ENCODE measurements at places on chromosomes 7 and 10.

- no peak for DNase-seq
Measured at GRCh38 chr10:102812231-102812876, 24.9 kb downstream of the CYP17A1 start.

- peak; percentile 22 for DNase-seq
Measured at GRCh38 chr7:99997545-99998137, 17.8 kb upstream of the ZKSCAN1 start.

DNA sequence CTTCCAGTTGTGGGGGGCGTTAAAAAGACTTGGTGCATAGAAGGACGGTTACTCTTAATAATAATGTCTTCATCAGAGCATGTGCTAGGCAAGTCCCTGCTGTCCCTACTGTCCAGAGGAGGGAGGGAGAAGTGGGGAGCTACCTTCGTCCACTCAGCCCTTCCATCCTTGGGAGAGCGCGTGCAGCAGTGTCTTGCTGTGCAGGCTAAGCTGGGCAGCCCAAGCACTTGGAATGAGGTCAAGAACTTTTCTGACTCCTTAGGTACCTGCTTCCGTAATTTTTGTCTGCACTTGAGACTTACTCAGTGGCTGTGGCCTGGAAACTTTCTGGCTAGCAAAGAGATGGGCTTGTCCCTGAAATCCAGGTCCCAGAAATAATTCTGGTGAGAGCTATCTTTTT, 265.9 kb upstream of the SORCS1 start:
- DNase-seq, result no peak

GRCh38 chr10:66828957-66829356, 96.9 kb upstream of the LRRTM3 start:
- DNase-seq, result no peak

GRCh38 chr7:48168159-48168558, 3.1 kb upstream of the ABCA13 start:
- peak; percentile 18 for DNase-seq

DNA sequence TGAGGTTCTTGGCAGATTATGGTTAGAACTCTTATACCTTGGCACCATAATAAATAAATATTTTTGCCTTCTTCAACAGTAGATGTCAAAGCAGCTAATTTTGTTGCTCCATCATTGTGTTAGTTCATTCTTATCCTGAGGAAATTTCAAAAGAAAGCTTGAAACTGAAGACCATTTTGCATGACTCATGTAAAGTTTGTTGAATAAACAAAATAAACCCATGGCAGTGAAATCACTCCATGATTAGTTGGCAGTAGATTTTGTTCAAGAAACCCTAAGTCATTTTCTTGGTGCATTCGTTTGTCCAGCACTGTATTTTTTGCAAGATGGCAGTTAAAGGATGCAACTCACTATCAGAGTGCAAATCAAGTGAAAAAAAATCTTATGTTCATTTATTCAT, 91.6 kb downstream of the HECW1 start:
- peak; percentile 61 for DNase-seq

- peak; percentile 38 for DNase-seq
Measured at GRCh38 chr10:93152136-93152535, 78.4 kb downstream of the CYP26A1 start.

DNA sequence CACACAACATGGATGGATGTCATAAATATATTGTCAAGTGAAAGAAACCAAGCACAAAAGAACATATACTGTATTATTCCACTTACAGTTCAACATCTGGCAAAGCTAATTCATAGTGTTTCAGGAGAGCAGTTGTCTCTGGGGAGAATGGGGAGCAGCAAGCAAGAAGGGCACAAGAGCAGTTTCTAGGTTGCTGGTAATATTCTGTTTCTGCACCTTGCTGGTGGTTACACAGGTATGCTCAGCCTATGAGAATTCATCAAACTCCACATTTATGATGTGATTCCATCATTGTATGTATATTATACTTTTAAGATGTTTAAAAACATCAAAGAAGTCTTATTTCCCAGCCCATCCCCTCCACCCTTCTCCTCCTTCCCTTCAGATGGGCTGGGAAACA, 18.1 kb upstream of the PALS2 start:
- no peak for DNase-seq

GRCh38 chr10:84820596-84820995, 492.2 kb downstream of the CCSER2 start:
- no peak for DNase-seq

- DNase-seq, result no peak
Measured at GRCh38 chr7:16348251-16348650, 73.1 kb downstream of the CRPPA start.

- DNase-seq, result peak; percentile 68
Measured at GRCh38 chr10:91340613-91341362, 69.4 kb upstream of the HECTD2 start.

DNA sequence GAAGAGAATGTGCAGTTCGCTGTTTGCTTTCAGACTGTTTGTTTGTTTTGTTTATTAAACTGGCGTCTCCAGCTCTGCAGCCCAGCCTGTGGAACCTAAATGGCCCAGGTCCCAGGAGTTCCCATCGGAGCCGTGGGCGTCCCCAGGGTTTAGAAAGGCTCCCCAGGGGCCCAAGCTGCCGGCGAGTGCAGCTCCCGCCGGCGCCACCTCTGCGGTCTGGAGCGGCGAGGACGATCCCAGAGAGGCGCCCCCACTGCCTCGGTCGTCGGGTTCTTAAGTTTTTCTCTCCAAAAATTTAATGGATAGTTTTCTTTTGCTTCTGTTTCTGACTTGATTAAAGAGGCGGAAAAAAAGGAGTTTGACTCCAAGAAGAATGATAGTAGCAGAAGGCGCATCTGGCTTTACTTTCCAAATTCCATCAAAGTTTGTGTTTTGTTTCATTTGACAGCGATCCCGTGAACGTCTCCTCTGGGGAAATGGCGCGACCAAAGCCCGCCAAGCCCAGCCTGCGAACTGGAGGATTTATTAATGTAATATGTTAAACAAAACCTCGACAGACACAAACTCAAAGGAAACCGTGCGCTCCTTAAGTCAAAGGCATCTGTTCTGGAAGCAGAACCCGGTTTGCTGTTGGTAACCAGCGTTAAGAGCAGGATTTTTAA, 718 bp upstream of the FZD1 start:
- DNase-seq, result peak; percentile 32

DNA sequence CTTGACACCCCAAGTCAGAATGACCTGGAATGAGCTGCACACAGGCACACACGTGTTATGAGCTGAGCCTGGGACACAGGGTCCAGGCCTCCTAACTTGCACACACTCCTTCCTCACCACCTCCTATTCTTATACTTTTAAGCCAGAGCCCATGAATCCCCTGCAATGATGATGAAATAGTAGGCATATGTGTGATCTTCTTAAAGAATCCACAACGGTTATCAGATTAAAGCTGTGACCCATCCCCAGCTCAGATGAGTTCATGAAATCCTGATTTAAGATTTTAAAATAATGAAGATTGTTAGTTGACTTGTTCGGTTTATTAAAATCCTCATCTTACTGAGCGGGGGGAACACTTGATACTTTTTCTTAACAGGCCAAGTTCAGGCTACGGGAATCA, 38.6 kb downstream of the PITRM1 start:
- DNase-seq, result no peak

DNA sequence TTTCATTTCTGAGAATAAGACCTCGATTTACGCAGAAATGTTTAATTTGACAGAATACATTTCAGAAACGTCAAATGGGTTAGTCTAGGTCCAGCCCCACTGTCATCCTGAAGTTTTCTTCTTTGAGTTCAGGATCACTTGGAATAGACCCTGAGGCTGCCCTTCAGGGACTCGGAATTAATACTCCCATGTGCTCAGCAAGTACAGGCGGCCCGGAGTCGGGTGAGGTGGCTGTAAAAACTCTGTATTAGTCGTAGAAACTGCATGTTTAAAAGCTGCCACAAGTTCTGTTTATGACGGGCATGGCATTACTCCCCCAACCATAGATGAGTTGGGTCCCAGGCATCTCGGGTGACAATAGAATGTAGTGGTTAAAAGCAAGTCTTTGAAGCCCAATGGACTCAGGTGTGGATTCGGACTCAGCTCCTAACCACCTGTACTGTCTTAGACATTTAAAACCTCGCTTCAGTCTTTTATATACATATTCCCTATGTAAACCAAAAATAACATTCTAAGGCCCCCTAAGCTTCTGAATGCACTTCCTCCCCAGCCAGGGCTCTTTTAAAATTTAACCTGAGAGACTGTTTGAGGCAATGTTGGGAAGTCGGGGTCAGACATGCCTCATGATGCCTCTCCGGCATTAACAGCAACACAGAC, 216.3 kb downstream of the ADARB2 start:
- DNase-seq, result no peak

GRCh38 chr7:19275000-19275399, 129.8 kb upstream of the FERD3L start:
- DNase-seq, result no peak

- no peak for DNase-seq
Measured at GRCh38 chr7:136251826-136252225, 274.7 kb upstream of the MTPN start.

DNA sequence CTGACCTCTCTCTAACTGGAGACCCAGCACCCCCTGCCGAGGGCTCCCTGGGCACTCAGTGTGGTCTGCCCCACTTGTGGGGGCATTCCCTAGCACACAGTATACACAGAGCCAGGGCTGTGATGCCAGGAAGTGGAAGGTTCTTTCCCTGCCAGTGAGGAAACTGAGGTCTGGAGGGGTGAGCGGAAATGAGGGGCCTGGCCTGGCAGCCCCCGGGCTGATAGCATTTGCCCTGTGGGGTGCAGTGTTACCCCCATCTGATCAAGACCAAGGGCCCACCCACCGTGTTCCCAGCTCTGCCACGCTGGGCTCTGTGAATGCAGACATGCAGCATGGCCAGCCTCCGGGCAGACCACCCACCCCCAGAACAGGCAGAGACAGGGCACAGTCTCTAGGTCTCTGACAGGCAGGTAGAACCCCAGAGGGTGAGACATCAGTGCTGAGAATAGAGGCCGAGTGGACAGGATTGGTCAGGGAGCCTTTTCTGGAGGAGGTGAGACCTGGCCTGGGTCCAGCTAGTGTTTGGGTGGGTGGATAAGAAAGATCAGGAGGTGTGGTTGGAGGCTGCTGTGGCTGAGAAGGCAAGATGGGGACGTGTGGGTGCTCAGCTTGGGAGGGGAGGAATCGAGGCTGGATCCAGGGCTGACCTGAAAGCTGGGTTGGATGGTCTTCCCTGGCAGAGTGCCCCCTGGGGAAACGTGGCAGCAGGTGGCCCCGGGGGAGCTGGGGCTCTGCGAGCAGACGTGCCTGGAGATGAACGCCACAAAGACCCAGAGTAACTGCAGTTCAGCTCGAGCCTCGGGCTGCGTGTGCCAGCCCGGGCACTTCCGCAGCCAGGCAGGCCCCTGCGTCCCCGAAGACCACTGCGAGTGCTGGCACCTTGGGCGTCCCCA, 10.8 kb upstream of the ZNF862 start:
- no peak for DNase-seq

DNA sequence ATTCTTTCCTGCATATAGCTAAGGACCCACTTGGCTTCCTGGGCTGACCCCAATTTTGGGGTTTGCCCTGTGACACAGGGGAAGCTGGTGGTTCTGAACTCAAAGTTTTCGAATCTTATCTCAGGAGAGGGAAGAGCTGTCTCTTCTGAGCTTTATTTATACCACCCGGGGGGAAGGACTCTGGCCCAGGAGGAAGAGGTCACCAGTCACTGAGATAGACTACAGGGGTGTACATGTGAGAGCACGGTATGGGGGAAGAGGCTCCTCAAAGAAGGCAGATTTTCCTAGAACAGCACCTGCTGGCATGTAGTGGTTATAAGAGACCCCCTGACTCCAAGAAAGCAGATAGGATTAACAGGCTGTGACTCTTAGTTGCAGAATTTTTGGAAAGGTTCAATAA, 101.8 kb upstream of the ELMO1 start:
- DNase-seq, result no peak

DNA sequence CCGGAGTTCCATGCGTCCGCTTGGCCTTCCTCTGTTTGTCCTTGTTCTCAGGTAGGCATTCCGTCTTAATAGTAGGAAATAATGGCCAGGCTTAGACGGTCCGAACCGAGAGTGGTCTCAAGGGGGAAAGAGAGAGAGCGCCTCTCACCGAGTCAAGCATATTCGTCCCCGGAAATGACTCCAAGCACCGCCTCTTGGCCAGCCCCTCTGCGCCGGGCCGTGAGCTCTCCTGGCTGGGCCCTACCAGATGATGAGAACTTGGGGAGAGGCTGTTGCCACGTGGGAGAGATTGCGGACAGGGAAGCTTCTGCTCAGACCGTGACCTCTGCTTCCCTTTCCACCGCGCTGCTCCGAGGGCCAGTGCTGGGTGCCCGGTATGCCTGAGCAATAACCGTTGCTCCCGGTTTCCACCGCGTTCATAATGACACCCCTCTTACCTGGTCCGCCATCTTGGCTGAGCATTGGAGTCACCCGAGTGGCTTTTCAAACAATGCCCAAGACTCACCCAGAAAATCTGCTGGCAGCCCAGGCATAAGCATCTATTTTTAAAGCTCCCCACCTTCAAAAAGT, 251.1 kb upstream of the SHH start:
- DNase-seq, result no peak

- peak; percentile 76 for DNase-seq
Measured at GRCh38 chr7:149310113-149310836, 48.3 kb downstream of the ZNF783 start.

- no peak for DNase-seq
Measured at GRCh38 chr7:77370606-77371005, 45.5 kb downstream of the GSAP start.

DNA sequence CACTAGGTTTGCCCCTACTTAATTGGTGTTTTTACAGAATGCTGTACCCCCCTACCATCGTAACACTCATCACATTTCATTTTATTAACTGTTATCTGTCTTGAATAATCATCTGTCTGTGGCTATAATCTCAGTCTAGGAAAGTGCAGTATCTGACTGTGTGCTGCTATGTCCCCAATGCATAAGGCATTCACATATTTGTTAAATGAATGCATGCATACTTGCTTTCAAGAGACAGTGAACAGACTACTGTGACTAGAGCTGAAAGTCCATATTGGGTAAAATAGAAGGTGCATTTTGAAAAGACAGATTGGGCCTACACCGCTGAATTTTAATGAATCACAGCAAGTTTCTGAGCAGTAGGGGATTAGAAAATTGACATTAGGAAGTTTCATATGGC, 112.3 kb downstream of the ARHGAP12 start:
- DNase-seq, result peak; percentile 44

DNA sequence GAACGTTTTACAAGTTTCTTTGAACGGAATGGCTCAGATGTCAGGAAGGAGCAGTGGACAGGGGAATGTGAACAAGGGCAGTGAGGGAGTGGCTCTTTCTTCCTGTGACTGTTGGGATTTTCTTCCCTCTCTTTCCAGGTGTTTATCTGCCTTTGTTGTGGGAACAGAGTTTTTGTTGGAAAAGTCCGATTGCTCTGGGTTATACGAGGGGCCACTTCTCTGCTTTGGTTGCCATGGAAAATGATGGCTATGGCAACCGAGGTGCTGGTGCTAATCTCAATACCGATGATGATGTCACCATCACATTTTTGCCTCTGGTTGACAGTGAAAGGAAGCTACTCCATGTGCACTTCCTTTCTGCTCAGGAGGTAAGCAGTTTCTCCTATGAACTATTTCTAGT, 41.4 kb downstream of the ZRANB1 start:
- DNase-seq, result peak; percentile 13

DNA sequence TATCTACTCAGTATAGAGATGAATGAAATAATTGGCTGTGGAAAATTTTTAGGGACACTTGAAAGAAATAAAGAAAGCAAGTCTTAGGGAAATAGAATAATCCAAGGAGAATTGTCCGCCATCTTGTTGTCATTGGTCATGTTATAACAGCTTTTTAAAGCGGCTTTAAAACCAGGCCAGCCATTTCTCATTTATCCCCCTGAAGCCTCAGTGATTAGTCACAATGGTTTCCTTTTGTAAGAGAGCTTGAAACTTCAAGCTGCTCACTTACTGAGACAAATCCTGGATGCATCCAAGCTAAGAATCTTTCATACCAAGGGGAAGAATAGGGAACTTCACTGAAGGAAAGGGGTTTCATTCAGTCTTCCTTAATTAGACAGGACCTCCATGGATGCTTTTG, 67.9 kb downstream of the SGCE start:
- DNase-seq, result no peak

Measured in fibroblast of villous mesenchyme (primary cell).